PC-3 (cell line): ENCODE measurements at places on chromosomes 2 and 18. TPM values are rescaled to one million over a fixed set of nuclear protein-coding genes. Genes with fewer than 3 reads are reported as not detected.

Gene AGXT
- total RNA-seq = not detected in 2 replicates

Gene GALNT13
- total RNA-seq = 2.0 and 2.6 TPM in 2 replicates

Gene RAB12
- 50.9 and 54.9 TPM in 2 replicates for total RNA-seq

Gene TSHZ1
- total RNA-seq = 5.6 and 7.5 TPM in 2 replicates

Gene COLEC12
- total RNA-seq = 0.04 TPM in 1 of 2 replicates, not detected in the other

Gene ABCB11
- total RNA-seq = 0.11 and 0.29 TPM in 2 replicates

Gene ZBTB7C
- 1.1 and 1.3 TPM in 2 replicates for total RNA-seq

Gene SDC1
- 358 and 362 TPM in 2 replicates for total RNA-seq

Gene GPC1
- total RNA-seq = 37.1 and 56.7 TPM in 2 replicates

Gene REEP1
- 0.06 TPM in 1 of 2 replicates, not detected in the other for total RNA-seq

Gene CD8A
- 0.18 TPM in 1 of 2 replicates, not detected in the other for total RNA-seq

Gene MYCN
- not detected in 2 replicates for total RNA-seq

Gene CPO
- not detected in 2 replicates for total RNA-seq

Gene LIPG
- 9.1 and 14.8 TPM in 2 replicates for total RNA-seq

Gene CHRNG
- total RNA-seq = not detected in 2 replicates

Gene FOXD4L1
- total RNA-seq = 0.33 TPM in 1 of 2 replicates, not detected in the other

Gene GLB1L
- 6.0 and 6.1 TPM in 2 replicates for total RNA-seq

Gene MAP3K19
- not detected in 2 replicates for total RNA-seq

Gene ACKR3
- total RNA-seq = 0.86 and 3.1 TPM in 2 replicates

Gene ALLC
- not detected in 2 replicates for total RNA-seq

Gene TMEM200C
- 6.5 and 9.8 TPM in 2 replicates for total RNA-seq

Gene SP140
- 1.7 TPM in 1 of 2 replicates, not detected in the other for total RNA-seq

Gene ALPG
- 0.12 and 0.18 TPM in 2 replicates for total RNA-seq

Gene MFF
- 85.6 and 103 TPM in 2 replicates for total RNA-seq

Gene COX7A2L
- 106 and 120 TPM in 2 replicates for total RNA-seq

Gene PAX8
- 2.6 and 3.4 TPM in 2 replicates for total RNA-seq

Gene FAHD2B
- 12.7 and 22.2 TPM in 2 replicates for total RNA-seq
